ENCODE measurements at places on chromosomes 5 and 9. TPM values are rescaled to one million over a fixed set of nuclear protein-coding genes. Genes with fewer than 3 reads are reported as not detected.

- no peak for DNase-seq
Measured at GRCh38 chr9:3993773-3994172, 306.1 kb downstream of the GLIS3 start.

Gene PCDHGA4
- total RNA-seq: 17.5 TPM

DNA sequence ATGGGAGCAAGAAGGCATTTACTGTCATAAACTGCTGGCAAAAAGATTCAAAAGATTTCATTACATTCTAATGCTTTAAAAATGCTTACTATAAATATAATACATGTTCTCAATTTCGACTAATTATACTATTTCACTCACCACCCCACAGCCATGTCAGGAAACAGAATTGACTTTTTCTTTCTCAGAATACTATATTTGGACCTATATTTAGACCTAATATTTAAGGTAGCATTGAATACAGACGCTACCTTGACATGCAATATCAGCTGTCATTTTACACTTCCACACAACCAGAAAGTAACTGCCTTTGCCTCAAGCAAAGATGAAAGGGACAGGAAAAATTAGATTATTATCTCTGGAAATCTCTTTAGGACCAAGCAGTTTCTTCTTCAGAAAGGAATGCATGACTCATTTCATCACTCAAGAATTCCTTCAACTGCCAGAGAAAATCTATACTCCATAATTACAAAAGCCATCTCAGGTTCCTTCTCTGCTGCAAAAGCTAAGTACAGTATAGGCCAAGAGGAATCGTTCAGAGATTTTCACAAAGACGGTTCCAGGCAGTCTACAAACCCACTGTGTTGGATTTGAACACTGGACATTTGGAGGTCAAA lies 11.8 kb upstream of the UBE2QL1 start:
- no peak for DNase-seq

DNA sequence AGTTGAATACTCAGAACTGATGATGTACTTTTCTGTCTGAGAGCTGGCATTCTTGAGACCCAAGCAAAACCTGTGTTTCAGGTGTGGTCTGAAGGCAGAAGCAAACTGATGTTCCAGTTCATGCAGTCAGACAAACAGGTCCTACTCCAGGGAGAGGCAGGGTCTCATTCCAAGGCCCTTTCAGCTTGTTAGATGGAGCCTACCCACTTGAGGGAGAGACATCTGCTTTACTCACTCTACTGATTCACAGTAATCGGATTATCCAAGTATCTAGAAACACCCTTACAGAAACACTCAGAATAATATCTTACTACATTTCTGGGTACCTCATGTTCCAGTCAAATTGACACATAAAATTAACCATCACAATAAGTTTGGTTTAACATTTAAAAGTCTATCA lies 207.8 kb downstream of the KDM4C start:
- DNase-seq: no peak

Gene SPINK13
- not detected for total RNA-seq

- DNase-seq: peak; percentile 14
Measured at GRCh38 chr5:95620030-95620869, at the start of gene GPR150. Gene GPR150, plus strand, starts transcription at chr5:95620087. Its CDS starts 189 bp downstream, at chr5:95620276.

DNA sequence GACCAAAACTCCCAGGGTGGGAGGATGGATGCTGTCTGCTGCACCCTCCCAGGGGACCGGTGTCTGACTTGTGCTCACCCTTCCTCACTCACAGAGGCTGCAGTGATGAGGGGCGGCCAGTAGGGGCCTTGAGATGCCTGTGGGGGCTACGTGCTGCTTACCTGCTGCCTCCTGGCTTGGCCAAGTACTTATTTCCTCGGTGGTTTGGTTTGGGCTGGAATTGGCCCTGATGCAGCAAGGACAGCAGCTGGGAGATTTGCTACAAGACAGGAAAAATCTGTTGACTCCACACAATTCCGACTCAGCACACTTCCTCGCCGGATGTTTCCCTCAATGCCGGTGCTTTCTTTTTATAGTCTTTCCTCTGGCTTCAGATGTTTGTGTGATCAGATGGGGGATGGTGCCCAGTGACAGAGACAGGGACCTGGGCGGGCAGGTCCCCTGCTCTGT lies 6.6 kb downstream of the PCDH12 start:
- no peak for DNase-seq

GRCh38 chr9:128714586-128715435 lies 9.1 kb downstream of the ZDHHC12 start:
- DNase-seq: no peak

GRCh38 chr9:91770229-91770628 lies 179.8 kb downstream of the ROR2 start:
- DNase-seq: no peak

DNA sequence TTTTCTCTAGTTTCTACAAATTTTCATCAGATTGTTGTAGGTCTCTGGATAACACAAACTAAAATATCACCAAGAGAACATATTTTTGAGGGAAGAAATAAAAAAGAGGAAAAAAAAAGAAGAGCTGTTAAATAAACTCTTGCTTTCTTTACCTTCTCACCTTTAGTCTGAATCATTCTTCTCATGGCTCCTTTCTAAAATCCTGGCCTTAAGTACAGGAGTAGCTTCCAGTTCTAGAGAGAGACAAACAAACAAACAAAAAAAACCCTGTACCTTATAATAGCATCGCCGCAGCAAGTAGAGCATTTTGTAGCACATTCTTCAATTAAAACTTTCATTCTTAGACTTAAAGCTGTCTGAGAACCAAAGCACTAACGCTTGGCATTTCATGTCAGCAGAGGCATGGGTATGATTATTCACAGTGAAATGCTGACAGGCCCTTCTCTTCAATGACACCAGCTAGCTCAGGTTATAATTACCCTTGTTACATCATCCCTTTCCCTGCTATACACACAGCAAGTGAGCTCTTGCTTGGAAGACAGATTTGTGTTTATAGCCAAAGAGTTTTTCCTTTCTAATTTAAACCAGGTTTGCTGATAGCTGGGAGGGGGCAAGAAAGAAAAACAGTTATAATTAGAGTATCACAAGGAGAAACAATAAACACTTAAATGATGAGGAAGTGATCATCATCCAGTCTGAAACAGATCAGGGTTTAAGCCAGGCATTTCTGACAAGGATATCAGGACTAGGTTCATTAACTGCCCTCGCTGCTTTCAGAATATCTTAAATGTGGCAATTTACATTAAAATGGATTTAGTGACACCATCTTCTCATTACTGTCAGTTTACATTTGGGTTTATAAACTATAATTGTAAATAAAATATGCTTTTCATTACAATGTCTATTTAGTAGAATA lies 510.9 kb upstream of the ZNF608 start:
- DNase-seq: peak; percentile 77

Gene SEPTIN8
- 28.7 TPM for total RNA-seq

Measured in cerebellum (tissue), 4 donors.